ENCODE measurements at places on chromosomes 12 and 14.

DNA sequence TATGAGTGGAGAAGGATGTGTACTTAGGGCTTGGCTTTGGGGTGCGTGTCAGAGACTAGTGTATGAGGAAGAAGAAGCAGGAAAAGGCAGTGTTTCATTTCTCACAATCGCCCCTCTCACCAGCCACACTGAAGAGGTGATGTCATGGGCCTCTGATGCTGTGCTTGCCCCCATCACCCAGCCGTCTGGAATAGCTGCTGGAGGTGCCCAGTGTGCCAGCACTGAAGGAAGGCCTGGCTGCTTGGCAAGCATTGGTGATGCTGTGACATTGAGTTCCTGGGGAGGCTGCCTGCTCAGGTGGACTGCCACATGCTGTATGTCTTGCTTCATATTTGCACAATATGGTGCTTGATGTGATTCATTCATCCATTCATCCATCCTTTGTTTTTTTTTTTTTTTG, 56.2 kb downstream of the CRADD start:
- DNase-seq: no peak

GRCh38 chr14:35979531-35979930, 153.4 kb downstream of the BRMS1L start:
- DNase-seq: no peak

- no peak for DNase-seq
Observed at GRCh38 chr12:121451961-121452339, 52.0 kb downstream of the RNF34 start.

GRCh38 chr12:86445356-86445755, 189.2 kb upstream of the MGAT4C start:
- no peak for DNase-seq

- DNase-seq: no peak
Observed at GRCh38 chr14:99267837-99268781, 3.9 kb downstream of the BCL11B start.

DNA sequence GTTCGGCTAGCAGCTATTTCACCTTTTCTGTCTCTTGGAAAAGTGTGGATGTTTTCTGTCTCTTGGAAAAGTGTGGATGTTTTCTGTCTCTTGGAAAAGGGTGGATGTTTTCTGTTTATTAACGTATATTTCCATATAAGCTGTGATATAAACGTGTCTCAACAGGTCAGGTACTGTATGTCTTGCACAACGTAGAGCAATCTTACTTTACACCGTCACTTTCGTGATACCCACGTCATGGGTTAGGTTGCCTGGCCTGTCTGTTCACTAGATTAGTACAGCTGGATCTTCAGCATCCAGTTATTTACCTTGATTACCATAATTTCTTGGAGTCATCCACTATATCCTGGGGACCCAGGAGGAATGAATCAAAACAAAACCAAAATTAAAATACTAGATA, 14.1 kb downstream of the CLEC7A start:
- DNase-seq: no peak

- DNase-seq: no peak
Observed at GRCh38 chr14:75430116-75430515, 2.3 kb downstream of the JDP2 start.

DNA sequence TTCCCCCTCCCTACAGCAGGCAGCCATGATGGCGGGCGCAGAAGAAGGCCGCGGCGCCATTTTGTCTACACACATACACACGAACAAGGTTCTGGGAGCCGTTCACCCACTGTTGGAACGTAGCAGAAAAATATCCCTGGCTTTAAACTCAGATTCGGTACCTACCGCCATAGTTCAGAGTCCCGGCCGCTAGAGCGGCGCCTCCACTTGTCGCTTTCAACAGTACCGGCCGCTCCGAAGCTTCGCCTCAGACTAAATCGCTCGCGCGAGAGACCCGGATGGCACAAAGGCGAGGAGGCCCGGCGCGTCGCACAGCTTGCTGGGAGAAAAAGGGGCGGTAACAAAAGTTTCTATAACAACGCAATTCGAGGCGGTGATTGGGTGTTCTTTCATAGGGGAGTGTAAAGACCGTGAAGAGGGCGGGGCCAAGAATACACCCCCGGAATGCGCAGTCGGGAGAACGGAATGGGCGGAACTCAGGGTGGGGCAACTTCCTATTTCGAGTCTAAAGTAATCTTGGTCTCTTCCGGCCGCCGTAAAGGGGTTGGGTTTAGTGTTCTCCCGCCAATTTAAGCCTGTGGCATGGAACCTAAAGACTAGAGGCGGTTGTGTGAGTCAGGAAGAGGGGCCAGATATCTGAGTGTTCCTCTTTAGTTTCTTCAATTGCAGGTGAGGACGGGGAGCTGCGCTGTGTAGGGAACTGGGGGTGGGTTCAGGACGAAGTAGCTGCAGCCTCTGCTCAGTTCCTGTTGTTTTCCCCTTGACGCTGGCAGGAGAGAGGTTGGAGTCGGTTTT, at the start of the genes KNTC1 and RSRC2:
Gene KNTC1 (plus strand): TSS at position 567 of the 795 bp plus-strand sequence. CDS start 2,815 bp downstream, outside the sequence.
Gene RSRC2 (minus strand): TSS at position 254 of the 795 bp plus-strand sequence. CDS start 83 bp downstream, at position 171.
- peak; percentile 90 for DNase-seq

DNA sequence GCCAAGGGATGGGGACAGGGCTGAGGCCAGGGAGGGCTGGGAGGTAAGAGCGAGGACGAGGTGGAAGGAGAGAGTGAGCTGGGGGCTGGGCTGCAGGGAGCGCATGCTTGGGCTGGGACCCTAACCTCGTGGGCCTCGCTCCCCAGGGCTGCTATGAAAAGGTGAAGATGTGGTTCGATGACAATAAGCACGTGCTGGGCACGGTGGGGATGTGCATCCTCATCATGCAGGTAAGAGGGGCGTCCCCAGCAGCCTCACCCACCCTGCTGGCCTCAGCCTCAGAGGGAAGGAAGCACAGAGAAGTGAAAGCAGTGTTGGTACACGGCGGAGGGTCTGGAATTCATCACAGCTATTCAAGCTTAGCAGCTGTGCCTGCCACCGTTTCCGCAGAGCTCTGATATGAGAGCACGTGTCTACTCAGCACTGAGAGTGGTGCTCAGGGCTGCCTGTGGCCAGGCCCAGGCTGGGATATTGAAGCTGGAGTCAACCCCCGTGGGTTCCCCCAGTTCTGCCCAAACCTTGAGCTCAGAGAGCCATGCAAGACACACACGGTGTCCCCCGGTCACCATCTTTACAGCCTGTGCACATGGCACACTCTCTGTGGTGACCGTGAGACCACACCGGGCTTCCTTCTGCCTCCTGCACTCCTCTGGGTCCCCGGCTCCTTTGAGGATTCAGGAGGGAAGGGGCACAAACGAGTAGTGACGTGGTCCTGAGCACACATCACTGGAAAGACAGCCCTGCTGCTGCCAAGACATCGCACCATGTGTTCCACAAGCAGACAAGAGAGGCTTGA, 204.6 kb downstream of the TSPAN9 start:
- DNase-seq: no peak

DNA sequence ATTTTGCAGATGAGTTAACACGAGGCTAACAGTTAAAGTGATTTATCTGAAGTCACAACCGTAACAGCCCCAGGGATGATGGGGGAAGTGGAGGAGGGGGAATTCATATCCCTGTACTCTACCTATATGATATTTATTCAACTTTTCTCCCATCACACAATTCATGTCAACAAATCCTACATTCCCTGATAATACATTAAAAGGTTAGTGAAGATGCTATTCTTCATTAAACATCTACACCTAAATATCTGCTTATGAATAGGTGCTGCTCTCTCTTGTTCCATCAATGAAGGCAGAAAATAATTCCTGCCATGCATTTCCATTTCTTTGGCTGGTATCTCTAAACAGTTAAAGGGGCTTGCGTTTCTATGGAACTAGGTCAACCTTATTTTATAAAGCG, 6.8 kb downstream of the YBX3 start:
- DNase-seq: no peak

DNA sequence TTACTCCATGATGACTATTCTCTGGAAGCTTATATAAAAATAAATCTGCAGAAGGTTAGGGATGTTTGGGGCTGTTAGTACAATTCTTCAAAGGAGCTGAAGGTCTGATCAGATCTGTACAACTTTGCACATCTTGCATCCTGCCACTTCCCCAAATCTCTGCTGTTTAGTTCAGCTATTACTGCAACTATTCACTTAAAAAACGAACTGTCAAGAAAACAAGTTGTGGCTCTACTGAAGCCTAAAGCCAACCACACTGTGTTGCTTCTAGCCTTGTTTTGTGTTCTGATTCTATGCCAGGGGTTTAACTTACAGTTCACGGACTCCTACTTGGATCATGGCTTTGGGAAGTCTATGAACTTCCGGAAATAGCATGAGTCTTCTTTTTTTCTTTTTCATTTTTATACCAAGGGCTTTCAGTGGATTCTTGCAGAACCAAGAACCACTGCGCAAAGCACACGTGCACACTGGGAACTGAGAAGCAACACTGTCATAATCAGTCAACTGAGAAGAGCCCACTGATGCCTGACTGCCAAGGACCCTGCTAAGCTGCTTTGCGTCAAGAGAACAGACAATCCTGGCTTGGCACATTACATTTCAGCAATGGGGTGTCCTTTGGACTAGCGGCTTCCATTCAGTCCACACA, 66.3 kb upstream of the EEA1 start:
- no peak for DNase-seq

DNA sequence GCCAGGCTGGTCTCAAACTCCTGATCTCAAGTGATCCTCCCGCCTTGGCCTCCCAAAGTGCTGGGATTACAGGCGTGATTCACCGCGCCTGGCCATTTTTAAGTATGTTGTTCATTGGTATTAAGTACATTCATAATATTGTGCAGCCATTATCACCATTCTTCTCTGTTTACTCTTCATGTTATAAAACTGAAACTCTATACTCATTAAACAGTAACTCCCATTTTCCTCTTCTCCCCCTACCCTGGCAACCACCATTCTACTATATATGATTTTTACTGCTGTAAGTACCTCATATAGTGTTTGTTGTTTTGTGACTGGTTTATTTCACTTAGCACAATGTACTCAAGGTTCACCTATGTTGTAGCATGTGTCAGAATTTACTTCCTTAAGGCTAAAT, 23.1 kb downstream of the METAP2 start:
- DNase-seq: no peak

DNA sequence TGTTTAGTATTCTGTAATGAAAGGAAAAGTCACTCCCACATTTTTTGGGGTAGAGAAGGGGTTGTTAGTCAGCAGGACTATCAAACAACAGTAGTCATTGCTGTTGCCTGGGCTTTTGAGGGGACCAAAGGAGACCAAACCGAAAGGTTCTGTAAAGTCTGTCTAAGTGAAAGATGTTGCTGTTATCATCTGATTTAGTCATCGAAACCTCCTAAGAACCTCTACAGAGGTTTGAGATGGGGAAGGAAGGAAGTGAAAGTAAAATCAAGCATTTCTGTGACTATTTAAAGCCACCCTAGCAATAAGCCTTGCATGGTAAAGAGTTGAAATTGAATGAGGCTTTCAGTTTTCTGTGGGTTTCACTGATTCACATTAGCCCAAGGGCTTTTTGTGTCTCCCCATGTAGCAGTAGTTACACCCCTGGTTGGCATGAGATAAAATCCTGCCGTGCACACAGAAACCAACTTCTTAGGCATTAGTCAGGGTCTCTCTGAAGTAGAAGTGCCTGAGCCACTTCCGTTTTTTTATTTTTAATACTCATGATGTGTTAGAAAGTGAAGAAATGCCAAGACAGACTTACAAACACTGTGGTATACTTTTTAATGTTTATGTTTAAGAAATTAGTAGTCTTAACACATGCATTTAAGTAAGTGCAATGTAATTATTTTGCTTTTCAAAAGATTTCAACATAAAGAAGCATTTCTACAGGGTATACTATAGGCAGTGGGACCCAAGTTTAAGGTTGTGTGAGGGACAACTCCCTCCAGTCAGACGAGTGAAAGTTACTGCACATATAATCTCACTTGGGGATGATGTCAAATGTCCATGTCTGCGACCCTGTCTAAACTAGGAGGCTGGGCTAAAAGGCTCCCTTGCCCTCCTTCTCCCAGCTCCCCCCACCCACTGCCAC, 50.4 kb downstream of the DYRK2 start:
- no peak for DNase-seq

GRCh38 chr12:3885277-3886094, 12.3 kb upstream of the PARP11 start:
- DNase-seq: no peak

DNA sequence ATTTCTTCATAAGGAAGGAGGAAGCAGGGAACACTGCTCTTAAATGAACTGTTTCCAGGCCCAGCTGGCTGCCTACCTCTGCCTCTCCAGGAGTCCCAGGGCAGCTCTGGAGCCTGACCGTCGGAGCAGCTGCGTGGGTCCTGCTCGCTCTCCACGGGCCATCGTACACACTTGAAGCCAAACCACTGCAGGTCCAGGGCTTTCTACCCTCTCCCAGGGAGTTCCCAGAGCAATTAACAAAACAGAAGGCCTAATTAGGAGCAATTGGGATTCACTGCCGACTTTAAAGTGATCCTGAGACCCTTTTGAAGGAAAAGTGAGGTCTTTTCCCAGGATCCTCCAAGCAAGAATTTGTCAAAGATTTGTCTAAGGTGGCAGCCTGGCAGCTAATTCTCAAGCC, 76.9 kb downstream of the OTX2 start:
- no peak for DNase-seq

- DNase-seq: no peak
Observed at GRCh38 chr12:101775816-101776215, 36.6 kb upstream of the SYCP3 start.

GRCh38 chr12:27828196-27828595, 48.2 kb upstream of the MANSC4 start:
- DNase-seq: no peak

GRCh38 chr12:90543841-90544240, 411.1 kb downstream of the CCER1 start:
- DNase-seq: no peak

DNA sequence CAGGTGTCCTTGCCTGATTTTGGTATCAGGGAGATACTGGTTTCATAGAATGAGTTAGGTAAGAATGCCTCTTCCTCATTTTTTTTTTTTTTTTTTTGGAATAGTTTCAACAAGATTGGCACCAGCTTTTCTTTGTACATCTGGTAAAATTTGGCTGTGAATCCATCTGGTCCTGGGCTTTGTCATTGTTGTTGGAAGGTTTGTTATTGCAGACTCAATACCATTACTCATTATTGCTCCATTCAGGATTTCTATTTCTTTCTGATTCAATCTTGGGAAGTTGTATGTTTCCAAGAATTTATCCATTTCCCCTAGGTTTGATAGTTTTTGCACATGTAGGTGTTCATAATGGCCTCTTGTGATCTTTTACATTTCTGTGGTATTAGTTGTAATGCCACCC, 126.0 kb upstream of the KITLG start:
- DNase-seq: no peak

- DNase-seq: no peak
Observed at GRCh38 chr12:109893261-109893995, 6.6 kb upstream of the TCHP start.
